ENCODE measurements at places on chromosomes 6 and 20.

GRCh38 chr20:52217689-52218395 is 26.3 kb upstream of the ZFP64 start:
- DNase-seq, result no peak

GRCh38 chr6:72595812-72596211 is 26.1 kb upstream of the KCNQ5 start:
- no peak for DNase-seq

DNA sequence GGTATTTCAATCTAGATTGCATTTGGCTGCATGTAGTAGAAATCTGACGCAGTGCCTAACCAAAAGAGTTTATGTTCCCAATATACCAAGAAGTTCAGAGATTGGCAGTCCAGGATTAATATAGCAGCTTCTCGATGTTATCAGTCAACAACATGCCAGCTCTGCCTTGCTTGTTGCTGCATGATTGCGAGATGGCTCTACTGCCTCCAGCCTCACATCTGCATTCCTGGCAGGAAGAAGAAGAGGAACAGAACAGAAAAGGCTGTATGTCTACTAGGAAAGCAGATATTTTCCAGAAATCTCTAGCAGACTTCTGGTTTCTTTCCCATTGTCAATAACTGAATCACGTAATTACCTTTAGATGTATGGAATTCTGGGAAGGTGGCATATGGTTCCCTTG is 60.8 kb downstream of the SLC35D3 start:
- no peak for DNase-seq

GRCh38 chr6:164099269-164099865 is 684.8 kb downstream of the QKI start:
- DNase-seq, result no peak

DNA sequence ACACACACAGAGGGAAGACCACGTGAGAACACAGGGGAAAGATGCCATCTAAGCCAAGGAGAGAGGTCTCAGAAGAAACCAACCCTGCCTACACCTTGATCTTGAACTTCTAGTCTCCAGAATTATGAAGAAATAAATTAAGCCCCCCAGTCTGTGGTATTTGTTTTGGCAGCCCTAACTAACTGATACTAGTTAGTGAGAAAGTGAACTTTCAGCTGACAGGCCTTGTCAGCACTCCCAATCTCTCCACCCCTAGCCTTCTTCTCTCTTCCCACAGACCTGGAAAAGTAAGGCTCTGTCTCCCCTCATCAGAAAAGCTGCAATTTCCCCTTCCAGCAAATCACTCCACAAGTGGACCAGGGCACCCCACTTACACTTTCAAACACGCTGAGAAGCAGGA is 108.6 kb upstream of the CDYL start:
- no peak for DNase-seq
